ENCODE measurements at places on chromosomes 1 and 21.

- no peak for DNase-seq
Observed at GRCh38 chr1:236147068-236147467, 4.7 kb downstream of the GPR137B start.

- DNase-seq = no peak
Observed at GRCh38 chr1:152869808-152870419, 8.2 kb upstream of the SMCP start.

DNA sequence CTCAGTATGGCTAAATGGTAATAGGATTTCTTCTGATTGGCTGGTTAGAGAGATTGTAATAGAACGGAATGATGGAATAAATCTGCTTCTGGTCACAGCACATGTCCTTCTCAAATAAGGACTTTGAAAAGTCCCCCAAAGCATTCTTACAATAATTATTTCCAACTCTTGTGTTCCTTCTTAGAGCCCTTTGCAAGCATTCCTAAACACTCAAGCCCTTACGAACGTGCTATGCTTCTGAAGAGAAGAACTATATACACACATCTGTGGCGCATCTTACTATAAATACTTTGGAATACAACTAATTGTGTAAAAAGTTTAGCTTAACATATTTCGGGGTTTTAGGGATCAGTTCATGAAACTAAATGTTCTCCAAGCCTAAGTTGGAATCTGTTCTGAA lies 25.6 kb downstream of the CLIC4 start:
- no peak for DNase-seq

DNA sequence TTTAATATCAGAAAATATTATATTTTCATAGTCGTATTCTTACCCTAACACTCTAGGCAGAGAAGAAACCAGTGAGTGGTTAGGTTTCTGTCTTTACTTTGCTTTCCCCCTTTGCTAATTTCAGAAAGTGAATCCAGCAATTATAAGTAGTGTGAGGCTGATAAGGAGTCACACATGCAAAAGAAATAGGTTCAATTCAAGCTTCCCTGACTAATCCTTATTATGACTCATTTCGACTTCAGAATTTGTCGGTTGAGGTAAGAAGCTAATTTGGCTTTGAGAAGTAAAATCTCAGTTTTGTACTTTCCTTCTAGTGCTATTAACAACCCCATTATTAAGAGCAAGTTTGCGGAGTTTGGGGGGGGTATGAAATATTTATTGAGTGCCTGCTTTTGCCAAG lies 22.4 kb downstream of the ESRRG start:
- DNase-seq = no peak

- no peak for DNase-seq
Observed at GRCh38 chr1:213931836-213932235, 55.9 kb upstream of the PROX1 start.

- DNase-seq = no peak
Observed at GRCh38 chr1:85611856-85612255, 31.3 kb downstream of the CCN1 start.

DNA sequence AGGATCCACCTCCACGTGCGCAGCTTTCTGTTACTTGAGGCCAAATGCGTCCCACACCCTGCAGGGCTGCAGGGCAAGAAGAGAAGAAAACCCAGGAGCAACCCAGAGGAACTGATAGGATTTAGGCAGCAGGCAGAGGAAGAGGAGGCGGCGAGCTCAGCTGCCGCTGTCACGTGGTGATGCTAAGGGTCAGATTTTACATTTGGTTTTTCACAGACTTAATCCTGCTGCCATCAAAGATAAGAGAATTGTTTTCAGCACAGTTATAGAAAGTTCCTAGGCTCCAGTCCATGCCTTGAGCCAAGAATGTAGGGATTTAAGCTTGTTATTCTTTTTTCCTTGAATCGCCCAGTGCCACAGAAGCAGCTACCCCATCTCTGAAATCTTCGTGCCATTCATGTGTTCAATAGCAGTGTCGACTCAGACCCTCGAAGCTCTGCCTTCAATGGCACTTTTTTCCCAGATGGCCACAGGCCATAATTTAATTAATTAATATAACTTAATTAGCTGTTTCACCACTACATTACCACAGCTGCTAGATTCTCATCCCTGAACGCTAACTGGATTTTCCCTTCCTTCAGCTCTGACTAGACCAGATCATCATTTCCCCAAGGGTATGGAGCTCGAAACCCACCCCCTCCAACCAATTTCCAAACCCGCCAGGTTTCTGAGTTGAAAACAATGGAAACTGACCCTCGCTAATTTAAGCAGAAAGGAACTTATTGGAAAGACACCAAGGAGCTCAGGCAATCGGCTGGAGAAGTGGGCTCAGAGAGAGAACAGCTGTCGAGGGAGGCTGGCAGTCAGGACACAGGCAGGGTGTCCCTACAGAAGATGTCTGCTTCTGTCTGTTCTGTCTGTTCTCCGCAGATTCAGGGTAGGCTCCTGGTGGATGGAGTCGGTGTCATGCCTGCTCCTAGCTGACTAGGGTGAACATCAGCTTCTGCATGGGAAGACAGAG lies 36.2 kb downstream of the LDLRAP1 start:
- DNase-seq = no peak

DNA sequence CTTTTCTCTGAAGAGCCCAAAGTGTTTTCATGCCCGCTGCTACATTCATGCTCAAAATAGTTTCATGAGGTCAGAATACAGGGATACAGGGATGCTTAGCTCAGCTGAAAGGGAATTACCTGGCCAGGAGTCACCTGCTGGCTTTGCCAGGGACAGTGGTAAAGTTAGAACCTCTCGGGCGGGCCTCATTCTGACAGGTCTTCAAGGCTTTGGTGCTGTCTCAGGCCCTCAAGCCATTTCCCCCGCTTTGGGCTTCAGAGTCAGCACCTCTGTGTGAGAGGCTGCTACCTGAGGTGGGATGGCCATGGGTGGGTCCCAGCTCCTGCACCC lies 5.5 kb downstream of the RASSF5 start:
- DNase-seq = no peak

DNA sequence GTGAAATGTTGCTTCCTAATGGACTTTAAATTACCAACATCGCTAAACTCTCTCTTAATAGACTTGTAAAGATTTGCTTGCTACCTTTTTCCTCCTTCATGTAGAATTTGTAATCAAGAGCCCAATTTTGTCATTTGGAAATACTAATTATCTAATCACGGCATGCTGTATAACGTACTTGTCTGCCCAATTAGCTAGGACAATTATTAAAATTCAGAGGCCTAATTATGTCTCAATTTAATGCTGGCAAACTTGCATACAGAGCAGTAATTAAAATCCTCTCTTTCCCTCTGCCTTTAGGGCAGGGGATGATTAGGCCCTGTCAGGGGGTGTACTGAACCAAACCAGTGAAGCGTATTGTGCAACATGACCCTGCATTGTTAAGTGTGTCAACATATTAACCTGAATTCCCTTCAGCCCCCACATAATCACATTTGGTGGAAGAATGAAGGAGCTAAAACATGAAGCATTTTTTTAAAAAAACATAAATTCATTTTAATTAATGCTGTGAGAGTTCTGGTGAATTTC lies 137.4 kb upstream of the BARHL2 start:
- no peak for DNase-seq

DNA sequence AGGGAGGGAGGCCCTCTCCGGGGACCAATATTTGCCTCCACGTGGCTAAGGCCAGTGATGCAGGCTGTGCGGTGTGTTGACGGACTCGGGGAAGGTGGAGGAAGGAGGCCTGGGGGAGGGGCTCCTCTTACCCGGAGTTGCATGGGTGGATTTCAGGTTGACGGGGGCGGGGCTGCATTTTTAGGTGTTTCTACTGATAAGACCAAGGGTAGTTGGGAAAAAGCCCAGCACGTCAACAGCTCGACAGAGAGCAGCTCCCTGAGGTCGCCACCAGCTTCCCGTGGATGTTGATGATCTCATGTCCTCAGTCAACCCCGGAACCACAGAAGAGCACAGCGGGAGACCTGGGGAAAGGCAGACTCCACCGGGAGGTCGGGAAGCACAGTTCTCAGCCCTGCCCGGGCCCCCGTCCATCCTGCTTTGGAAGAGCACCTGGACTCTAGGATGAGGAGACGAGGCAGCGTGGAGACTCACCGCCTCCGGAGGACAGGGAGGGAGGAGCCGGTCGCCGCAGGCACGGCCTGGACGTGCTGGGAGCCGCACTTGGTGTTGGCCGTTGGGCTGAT lies 32.9 kb upstream of the COL6A1 start:
- no peak for DNase-seq

- DNase-seq = no peak
Observed at GRCh38 chr1:203410182-203410900, 59.4 kb upstream of the FMOD start.

Measured in CD4-positive, alpha-beta T cell treated with Interleukin-15 for 1 hour (primary cell).